ENCODE measurements at places on chromosomes 6 and 20.

GRCh38 chr6:77136086-77136485 is 327.2 kb downstream of the HTR1B start:
- DNase-seq = no peak

GRCh38 chr6:106473812-106474211 is 113.3 kb downstream of the CRYBG1 start:
- peak; percentile 55 for DNase-seq

DNA sequence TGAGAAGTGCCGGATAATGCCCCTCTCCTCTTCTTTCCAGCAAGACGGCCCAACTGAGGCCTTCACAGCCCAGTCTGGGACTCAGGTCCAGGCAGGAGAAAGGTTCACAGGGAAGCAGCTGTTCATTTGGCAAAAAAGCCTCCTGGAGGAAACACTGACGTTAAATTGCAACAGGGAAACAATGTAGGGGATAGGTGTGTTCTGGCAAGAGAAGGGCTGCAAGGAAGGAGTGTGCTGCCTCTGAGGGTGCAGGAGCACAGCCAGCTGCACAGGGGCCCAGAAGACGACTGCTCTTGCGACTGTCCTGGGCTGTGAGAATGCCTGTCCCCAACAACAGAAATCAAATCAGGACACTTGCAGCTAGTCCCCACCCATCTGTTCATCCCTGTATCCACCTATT is 70.6 kb upstream of the PMEPA1 start:
- DNase-seq = no peak

GRCh38 chr20:15109494-15109893 is 772.1 kb upstream of the FLRT3 start:
- no peak for DNase-seq

DNA sequence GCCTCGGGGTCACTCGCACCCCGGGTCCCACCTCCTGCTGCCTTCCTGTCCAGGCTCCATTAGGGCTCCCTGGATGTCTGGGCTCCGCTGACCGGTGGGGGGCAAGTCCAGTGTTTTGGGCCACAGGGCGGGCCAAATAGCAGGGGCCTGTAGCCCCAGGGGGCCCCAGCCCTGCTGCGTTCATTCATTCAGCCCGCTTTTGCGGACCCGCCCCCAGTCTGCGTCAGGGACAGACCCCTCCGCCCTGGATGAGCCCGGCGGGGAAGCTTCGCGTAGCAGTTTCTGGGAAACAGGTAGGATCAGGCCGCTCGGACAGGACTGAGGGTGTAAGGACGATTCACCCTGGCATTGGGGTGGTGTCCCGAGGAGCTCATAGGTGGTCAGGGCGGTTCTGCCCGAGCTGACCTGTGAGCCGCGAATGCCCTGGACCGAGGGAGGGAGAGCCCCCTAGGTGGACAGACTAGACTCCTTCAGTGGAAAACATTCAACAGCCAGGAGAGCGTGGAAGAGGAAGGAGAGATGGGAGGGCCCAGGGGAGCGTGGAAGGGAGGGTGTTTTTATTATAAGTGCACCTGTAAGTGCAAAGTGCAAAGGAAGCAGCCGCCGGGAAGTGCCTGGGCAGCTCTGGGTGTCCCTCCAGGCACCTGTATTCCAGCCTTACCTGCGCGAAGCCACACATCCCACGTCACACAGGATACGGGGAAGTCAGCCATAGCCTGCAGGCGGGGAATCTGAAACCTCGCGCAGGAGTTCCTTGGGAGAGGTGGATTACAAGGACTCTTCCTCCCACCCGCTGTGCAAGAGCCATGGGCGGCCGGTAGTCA is 662 bp downstream of the ENTPD6 start:
- DNase-seq = no peak

DNA sequence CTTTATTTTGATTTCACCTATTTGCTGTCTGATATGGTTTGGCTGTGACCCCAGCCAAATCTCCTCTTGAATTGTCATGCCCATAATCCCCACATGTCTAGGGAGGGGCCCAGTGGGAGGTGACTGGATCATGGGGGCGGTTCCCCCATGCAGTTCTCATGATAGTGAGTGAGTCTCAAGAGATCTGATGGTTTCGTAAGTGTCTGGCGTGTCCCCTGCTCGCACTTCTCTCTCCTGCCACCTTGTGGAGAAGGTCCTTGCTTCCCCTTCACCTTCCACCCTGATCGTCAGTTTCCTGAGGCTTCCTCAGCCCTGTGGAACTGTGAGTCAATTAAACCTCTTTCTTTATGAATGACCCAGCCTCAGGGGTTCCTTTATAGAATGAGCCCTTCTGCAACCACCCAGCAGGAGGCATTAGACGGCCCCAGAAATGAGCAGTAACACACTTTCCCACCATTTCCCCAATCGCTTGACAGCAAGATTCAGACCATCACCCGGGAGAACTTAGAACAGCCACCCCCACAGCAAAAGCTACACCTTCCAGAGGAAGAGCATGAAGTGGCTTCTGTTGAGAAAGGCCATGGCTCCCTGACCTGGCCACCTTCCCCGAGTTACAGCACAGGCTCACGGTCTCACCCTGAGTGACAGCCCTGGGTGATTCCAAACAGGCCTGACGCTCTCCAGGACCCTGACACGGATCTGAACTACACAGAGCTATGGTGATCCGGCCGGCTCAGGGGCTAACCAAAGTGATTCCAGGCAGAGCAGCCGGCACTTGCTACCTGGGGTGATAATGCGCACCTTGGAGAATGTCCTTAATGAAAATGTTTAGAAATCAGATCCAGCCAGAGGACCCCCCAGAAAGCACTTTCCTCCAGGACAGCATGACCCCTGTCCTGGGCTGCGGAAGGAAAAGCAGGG is 131.2 kb upstream of the CDH4 start:
- peak; percentile 60 for DNase-seq
